Epithelial cell of proximal tubule (primary cell): ENCODE measurements at places on chromosomes 4 and X. TPM values are rescaled to one million over a fixed set of nuclear protein-coding genes. Genes with fewer than 3 reads are reported as not detected.
A peak's percentile ranks its signal among the peaks of the same experiment; 100 is the strongest.

The PRRG3 gene
- total RNA-seq = not detected in 2 replicates

The ADRA2C gene
- 0.94 TPM in 1 of 2 replicates, not detected in the other for total RNA-seq

The RBM46 gene
- total RNA-seq = 0.40 and 0.43 TPM in 2 replicates

The CD38 gene
- not detected in 2 replicates for total RNA-seq

The RWDD4 gene
- total RNA-seq = 17.2 and 24.2 TPM in 2 replicates

The PAGE1 gene
- not detected in 2 replicates for total RNA-seq

The G3BP2 gene
- 109 and 113 TPM in 2 replicates for total RNA-seq

The SULT1B1 gene
- total RNA-seq = not detected in 2 replicates

- no peak for DNase-seq
Measured at GRCh38 chr4:48329193-48329592, 12.1 kb upstream of the SLAIN2 start.

DNA sequence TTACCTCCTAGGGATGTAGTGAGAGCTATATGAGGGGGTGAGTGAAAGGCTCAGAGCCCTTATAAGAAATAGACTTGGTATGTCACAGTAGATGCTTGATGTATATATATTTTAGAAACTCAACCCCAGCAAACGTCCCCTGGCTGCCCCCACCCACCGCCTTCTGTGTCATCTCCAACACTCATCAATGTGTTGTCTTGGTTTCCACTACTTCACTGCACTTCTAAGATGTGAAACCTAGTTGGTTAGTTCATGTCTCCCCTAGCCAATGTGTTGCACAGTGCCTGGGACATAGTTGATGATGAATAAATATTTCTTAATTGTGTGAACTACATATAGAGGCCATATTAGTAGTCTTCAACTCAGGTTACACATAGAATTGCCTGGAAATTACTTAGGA is 4.4 kb downstream of the FGFBP2 start:
- no peak for DNase-seq

- no peak for DNase-seq
Measured at GRCh38 chr4:139522457-139522856, 33.6 kb downstream of the SETD7 start.

DNA sequence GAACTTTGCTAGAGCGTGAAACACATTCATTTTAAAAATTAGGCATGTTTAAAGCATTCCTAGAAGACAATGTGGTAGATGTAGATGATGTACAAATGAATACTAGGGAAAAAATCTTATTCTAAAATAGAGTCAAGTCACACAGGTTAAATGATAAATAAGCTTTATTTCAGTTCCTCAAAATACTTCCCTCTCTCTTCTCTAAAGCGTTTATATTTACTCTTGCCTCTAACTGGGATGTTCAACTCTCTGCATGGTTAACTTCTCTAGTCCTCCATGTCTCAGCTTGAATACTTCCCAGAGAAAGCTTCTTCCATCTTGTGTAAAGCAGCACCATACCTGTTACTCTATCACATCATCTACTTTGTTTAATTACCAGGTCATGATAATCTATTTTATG is 30.9 kb upstream of the GLRA3 start:
- no peak for DNase-seq

GRCh38 chr4:38759113-38759789 is 23.5 kb downstream of the TLR10 start:
- no peak for DNase-seq

DNA sequence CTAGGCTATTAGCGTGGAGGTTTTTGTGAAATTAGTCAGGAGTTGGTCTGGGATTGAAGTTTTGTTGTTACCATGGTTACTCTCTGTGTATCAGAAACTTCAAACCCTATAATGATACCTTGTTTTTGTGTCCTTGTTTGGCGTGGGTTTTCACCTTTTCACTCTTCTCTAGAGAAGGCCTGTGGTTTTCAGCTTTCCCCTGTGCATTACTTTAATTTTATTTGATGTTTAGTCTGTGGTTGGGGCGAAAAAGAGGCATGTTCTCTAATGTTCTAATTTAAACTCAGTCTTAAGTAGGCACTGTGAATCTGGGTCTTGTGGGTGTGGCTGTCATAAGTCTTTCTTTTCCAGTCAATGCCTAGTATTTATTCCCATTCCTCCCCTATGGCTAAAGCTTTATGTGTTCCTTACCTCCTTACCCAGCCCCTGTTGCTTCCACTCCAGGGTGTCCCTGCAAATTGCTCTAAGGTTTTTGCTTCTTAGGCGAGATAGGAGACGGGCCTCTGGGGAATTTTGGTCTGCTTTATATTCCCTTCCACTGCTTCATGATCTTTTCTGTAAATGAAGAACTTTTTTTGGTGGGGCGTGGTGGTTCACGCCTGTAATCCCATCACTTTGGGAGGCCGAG is 326.3 kb upstream of the ZCCHC13 start:
- no peak for DNase-seq

DNA sequence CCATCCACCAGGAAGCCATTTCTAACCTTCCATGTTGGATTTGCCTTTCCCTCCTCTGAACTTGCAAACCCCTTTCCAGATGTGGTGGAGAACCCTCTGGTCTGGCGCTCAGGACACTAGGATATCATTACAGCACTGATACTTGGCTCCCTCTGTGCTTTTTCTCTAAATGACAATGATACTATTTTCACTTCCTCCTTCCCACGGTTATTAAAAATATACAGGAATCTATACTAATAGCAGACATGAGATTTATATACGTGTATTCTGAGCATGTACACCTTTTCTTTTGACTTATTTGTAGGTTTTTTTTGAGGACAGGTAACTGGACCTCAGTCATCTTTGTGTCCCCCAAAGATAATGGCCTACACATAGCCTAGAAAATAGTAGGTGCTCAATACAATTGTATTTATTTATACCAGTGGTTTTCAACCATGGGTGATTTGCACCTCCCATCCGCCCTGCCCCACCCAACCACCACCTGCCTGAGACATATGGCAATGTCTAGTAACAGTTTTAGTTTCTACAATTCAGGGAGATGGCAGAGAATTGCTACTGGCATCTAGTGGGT is 60.4 kb upstream of the PLAC8 start:
- no peak for DNase-seq

DNA sequence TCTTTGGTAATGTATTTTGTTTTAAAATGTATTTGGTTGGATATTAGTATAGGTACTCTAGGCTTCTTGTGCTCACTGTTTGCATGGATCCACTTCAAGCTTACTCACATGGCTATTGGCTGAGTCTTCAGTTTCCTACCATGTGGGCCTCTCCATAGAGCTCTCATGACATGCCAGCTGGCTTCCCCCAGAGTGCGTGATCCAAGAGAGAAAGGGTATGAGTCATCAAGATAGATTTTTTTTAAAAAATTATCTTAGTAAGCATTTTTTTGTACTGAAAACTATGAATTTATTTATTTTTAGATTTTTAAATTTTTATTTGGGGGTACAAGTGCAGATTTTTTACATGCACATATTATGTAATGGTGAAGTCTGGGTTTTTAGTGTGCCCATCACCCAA is 219.1 kb upstream of the AMOT start:
- DNase-seq = no peak

DNA sequence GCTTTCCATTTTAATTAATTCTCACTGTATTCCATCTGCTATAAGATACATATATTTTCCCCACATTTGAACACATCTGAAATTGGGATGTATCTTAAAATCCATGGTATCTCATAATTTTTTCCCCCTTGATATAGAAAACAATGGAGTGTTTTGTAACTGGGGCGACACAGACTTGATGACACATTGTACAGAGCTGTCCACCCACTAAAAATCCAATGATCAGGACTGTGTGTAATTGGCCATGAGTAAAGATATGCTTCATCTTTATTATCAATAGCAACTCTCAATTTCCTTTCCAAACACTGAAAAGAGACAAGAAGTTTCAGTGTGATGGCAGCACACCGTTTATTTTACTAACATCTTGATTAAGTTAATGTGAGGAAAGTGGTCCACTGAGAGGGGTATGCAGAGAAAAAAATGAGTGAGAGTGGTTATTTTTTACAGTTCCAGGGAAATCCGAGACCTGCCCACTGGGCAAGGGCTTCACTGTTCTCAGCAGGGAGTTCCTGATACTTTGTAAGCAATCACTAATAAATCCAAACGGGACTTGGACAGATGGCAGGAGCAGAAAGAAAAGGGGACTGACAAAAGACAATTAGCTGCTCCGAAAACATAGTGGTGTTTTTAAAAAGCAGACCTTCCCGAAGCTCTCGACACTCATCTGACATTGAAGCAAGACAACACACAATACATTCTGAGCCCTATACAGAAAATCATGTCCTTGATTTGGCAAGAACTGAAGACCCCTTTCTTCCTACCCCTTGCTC is 149.4 kb downstream of the TSPAN5 start:
- no peak for DNase-seq

- no peak for DNase-seq
Measured at GRCh38 chrX:129721870-129722269, 16.9 kb upstream of the XPNPEP2 start.

DNA sequence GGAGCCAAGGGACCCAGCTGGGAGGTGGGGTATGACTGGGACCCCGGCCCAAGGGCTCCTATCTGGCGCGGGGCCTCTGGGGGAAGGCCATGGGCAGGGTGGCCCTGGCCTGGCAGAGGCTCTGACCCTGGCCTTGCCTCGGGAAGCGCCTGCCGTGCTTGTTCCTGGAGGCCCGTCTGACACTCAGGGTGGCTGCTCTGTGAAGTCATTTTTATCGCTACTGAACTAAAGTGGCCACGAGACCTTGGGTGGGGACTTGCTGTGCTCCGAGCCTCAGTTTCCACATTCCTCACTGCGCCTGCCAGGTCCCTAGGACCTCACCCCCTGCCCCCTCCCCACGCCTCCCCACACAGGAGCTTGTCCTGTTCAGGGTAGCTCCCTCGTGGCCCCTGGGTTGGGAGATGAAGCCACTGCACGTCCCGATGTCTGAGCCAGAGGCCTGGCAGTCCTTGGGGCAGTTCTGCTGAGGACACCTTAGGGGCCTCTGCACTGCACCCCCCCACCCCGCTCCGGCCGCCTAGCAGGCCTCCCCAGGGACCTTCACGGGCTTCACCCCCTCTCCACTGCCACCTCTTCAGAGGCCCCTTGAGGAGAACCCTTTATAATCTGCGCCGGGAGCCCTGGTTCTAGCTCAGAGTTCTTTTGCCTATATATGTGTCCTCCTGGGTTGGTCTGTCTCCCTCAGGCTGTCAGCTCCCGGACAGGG is 639 bp upstream of the SORCS2 start:
- no peak for DNase-seq

- DNase-seq = no peak
Measured at GRCh38 chr4:173333658-173334084, 487 bp downstream of the HMGB2 start.

GRCh38 chr4:52545099-52546069 is 113.7 kb downstream of the USP46 start:
- DNase-seq = no peak

DNA sequence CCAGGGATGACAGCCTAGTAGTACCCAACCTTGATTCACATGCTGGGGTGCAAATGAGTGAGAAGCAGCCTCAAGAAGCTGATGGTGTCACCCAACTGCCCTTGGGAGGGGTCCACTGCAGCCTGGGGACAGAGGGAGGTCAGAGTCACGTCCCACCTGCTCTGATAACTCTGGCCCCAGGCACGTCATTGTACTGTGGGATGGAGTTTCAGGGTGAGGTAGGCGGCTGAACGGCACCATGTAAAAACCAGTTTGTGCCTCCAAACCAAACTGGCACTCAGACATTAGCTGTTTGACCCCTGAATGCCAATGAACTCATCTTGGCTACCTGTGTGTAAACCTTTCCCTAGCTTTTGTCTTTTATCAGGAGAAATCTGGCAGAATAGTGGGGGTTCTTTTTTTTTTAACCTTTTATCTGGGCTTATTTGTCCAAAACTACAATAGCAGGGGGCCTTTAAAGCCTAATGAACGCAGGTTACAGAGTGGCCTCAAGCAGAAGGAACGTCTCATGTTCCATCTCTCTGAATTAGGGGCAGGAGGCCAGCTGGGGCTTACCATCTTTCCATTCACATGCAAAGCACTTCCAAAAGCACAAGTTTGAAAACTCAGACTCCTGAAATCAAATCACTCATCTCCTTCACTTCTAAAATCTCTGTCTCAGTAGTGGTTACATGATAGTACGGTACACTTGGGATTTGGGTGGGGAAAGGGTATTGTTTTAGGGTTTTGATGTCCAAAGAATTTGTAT is 89.4 kb downstream of the IRF2 start:
- DNase-seq = no peak

GRCh38 chr4:125357675-125358074 is 42.9 kb downstream of the FAT4 start:
- no peak for DNase-seq

GRCh38 chrX:86946569-86946968 is 571.0 kb upstream of the KLHL4 start:
- DNase-seq = peak; percentile 7

GRCh38 chr4:2866891-2867290 is 23.2 kb downstream of the ADD1 start:
- no peak for DNase-seq

GRCh38 chr4:79991601-79992000 is 81.4 kb downstream of the ANTXR2 start:
- DNase-seq = no peak
